Lung microvascular endothelial cell (primary cell): ENCODE measurements at places on chromosomes 6 and 20.

- no peak for DNase-seq
Measured at GRCh38 chr6:162229093-162229492, 498.5 kb downstream of the PRKN start.

- DNase-seq, result no peak
Measured at GRCh38 chr6:43171707-43172103, 636 bp downstream of the SRF start.

DNA sequence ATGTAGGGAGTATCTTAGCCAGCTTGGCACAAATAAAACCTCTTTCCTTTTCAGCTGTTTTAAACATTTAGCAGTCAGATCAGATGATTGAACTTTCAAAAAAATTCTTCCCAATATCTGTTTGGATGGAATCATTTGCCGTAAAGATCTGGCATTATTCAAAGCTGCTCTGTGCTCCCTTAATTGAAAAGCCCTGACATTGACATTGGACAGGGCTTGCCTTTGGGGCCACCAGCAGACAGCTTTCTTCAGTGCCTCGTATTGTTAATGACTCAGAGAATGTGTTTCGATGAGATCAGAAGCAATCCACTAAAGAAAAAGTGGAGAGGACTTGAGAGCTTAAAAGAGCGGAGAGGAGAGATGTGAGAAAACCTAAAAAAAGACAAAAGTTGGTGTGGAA, 343.5 kb downstream of the NRN1 start:
- no peak for DNase-seq

- no peak for DNase-seq
Measured at GRCh38 chr6:70424291-70424690, 11.0 kb downstream of the FAM135A start.

DNA sequence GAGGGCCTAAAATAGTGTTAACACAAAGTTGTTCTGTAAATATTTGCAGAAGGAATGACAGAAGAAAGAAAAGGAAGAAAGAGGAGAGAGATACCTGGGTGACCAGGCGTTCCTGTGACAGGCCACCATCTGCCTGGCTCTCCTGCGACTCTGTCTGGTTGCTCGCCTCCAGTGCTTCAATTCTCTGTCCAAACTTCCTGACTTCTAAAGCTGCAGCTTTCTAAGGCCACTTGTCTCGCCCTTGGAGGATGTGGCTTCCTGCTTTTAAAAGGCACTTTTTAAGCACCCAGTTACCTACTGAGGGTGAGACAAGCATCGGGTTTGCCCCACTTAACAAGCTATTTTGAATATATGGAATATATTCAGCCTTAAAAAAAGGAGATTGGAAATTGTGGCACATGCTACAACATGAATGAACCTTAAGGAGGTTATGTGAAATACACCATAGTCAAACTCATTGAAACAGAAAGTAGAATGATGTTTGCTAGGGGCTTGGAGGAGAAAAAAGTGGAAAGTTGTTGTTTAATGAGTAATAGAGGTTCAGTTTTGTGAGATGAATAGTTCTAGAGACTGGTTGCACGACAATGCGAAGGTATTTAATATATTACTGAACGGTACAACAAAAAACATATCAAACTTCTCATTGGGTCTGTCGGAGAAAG, 32.8 kb downstream of the VIP start:
- no peak for DNase-seq

- no peak for DNase-seq
Measured at GRCh38 chr20:14777591-14777990, 440.2 kb upstream of the FLRT3 start.

GRCh38 chr20:58612121-58612691, 38.9 kb upstream of the STX16 start:
- DNase-seq, result peak; percentile 17

DNA sequence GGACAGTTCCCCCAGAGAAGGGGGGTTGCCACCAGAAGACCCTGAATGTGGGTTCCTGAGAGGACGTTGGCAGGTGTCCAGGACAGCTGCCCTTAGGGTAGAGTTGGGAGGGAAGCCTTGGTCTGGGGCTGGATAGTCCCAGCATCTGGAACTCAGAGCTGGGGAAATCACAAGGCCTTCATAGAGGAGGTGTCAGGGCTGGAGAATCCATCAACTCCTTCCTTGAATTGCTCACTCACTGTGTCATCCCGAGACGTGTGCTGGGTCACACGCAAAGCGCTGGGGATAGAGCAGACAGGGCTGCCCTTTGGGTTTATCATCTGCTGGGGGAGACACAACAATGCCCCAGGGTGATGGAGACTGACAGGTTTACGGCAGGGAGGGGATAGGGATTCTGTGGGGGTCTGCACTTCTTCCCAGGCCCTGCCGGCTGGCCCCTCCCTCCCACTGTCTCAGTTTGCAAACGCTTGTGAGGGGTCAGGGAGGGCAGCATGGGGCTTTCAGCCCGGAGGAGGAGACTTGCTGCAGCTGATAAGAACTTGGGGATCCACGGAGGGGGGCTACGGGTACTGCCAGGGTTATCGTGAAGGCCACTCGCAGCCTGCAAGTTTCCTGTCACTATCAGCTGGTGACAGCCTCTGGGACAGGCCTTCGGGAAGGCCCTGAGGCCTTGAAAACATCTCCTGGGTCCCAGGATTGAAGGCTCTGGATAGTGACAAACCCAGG, 18.6 kb downstream of the RBM38 start:
- DNase-seq, result no peak

DNA sequence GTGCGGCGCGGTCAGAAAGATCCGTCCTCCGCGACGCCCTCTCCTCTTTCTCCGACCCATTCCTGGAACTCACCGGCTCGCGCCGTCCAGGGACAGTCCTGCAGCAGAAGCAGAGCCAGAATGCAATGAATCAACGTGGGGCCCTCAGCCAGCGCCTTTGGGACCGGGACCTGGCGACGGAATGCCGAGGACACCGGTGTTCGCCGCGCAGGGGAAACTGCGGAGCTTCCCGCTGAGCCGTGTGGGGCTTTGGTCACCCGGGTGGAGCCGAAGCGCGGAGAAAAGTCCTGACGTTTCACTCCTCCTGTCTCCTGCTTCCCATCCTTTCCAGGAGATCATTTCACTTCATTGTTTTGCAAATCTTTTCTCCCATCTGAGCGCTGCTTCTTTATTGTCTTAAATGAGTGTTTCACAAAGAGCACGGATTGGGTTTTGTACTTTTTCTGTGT, 26.5 kb downstream of the ULBP1 start:
- DNase-seq, result no peak

GRCh38 chr6:1631251-1631650, 21.5 kb downstream of the FOXC1 start:
- DNase-seq, result no peak

DNA sequence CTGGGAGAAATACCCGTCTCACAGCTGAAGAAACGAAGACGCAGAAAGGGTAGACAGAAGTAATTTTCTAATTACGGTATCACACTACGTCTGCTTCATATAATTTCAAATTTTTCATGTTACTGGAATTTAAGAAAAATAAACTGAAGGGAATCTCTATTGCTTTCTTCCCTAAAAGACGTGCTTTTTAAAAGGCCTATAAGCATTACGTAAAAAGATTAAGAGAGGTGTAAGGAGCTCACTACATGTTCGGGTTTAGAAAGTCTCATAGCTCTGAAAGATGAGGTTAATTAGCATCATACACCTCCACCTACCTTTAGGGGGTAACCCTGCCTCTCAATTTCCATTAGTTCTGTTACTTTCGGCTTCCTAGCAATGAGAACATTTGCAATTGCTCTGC, 787 bp upstream of the PLAGL1 start:
- DNase-seq, result no peak

- DNase-seq, result no peak
Measured at GRCh38 chr20:46990596-46991104, 96.0 kb downstream of the EYA2 start.
